ENCODE measurements at places on chromosomes 16 and 17.

DNA sequence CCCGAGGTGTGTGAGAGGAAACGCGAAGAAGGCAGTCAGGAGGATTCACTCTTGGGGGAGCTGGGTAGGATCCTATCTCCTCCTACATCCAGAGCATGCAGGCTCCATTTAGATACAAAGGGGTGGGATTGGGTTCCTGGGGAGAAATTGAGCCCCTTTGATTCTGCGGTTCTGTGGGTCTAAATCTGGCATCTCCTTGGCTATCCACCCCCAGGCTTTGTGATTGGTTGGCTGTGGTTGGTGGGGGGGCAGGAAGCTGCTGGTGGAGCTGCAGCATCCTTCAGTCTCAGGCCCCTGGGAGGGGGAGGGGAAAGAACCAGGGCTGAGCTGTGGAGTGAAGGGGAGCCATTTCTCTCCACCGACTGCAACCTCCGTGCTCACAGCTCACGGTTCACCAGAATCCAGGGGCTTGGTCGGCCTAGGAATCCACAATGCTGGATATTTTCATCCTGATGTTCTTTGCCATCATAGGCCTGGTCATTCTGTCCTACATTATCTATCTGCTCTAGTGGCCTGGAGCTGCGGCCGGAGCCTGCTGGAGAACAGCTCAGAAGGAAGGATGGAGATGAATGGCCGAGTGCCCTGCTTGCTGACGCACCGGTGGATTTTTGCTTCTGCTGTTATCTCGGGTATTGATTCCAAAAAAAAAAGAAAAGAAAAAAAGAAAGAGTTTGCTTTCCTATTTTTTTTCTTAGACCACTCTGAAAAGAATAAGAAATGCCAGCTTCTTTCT lies at the start of gene LASP1NB:
Gene LASP1NB, plus strand, starts transcription at position 352 of the 733 bp plus-strand sequence.
- DNase-seq, result no peak

GRCh38 chr16:4455081-4455480 lies 19.3 kb downstream of the NMRAL1 start:
- DNase-seq, result no peak

- no peak for DNase-seq
Measured at GRCh38 chr16:22888791-22889190, 74.8 kb downstream of the HS3ST2 start.

DNA sequence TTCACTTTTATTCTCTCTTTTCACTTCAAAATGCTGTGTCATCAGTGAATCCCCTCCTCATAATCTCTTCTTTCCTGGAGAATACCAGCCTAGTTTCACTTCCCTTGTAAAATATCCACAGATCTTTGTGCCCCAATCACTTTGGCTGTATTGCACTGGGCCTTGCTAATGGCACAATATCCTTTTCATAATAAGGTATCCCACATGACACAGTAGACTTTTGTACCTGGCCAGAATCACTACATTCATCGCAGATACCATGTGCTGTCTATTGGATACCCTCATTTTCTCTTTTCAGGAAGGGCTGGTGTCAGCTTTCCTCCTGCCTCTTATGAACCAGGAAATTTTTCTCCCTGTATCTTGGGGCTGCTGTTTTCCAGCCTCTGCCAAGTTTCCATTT lies 25.7 kb upstream of the TOX3 start:
- DNase-seq, result no peak

DNA sequence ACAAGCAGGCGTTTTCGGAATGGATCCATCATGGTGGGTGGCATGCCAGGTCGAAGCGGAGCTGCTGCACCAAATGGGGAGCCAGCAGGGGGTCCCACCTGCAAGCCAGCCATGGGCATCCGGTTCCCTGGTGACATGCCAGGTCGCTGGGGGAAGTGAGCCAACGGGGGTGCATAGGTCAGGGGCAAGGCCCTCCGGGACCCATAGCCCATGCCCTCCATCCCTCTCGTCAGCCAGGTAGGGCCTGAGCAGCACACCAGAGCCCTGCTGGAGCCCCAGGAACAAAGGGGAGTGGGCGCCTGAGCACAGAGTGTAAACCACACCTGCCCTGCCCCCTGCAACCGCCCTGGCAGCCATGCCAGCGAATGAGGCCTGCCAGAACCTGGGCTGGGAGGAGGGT lies 5.0 kb downstream of the SMARCD2 start:
- no peak for DNase-seq

- DNase-seq, result no peak
Measured at GRCh38 chr17:80453998-80454556, 22.3 kb downstream of the NPTX1 start.

GRCh38 chr17:47165137-47165536 lies 24.0 kb downstream of the CDC27 start:
- no peak for DNase-seq

Data from LoVo (cell line).